ENCODE measurements at places on chromosomes 1 and 21.
A peak's percentile ranks its signal among the peaks of the same experiment; 100 is the strongest.

DNA sequence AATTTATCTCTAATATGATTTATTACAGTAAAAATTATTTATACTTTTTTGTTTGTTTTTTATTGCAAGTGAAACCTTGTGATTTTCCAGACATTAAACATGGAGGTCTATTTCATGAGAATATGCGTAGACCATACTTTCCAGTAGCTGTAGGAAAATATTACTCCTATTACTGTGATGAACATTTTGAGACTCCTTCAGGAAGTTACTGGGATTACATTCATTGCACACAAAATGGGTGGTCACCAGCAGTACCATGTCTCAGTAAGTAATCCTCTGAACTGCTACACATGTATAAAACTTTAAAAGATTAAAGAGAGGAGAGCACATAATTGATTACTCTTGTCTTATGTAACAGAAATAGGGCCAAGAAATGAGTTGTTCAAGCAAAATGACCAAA lies 4.5 kb downstream of the CFHR3 start:
- no peak for DNase-seq

DNA sequence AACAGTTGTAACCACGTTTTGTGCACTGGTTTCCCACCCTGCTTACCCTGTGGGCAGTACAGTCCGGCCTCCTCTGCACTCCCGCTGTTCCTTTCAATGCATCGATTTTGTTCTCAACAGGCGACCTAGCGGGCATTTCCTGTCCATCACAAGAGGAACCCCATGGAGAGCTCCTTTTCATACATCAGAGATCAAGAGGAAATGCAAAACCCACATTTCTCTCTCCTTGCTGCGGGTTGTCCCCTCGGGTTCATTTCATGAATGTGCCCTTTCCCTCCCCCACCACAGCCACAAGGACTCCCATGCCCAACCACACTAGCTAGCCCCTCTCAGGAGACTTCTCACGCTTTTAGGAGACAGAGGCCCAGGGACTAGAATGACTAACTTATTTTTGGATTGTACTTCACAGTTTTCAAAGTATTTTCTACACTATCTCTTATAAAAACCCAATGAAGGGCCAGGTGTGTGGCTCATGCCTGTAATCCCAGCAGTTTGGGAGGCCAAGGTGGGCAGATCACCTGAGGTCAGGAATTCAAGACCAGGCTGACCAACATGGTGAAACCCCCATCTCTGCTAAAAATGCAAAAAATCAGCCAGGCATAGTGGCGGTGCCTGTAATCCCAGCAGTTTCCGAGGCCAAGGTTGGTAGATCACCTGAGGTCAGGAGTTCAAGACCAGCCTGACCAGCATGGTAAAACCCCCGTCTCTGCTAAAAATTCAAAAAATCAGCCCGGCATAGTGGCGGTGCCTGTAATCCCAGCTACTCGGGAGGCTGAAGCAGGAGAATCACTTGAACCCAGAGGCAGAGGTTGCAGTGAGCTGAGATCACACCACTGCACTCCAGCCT lies 18.4 kb downstream of the ATP1A4 start:
- peak; percentile 18 for DNase-seq

GRCh38 chr21:17139696-17140095 lies 373.1 kb upstream of the CXADR start:
- peak; percentile 58 for DNase-seq

- no peak for DNase-seq
Measured at GRCh38 chr1:244012202-244012601, 38.9 kb upstream of the ZBTB18 start.

GRCh38 chr1:150807249-150808023 lies 624 bp downstream of the CTSK start:
- no peak for DNase-seq

DNA sequence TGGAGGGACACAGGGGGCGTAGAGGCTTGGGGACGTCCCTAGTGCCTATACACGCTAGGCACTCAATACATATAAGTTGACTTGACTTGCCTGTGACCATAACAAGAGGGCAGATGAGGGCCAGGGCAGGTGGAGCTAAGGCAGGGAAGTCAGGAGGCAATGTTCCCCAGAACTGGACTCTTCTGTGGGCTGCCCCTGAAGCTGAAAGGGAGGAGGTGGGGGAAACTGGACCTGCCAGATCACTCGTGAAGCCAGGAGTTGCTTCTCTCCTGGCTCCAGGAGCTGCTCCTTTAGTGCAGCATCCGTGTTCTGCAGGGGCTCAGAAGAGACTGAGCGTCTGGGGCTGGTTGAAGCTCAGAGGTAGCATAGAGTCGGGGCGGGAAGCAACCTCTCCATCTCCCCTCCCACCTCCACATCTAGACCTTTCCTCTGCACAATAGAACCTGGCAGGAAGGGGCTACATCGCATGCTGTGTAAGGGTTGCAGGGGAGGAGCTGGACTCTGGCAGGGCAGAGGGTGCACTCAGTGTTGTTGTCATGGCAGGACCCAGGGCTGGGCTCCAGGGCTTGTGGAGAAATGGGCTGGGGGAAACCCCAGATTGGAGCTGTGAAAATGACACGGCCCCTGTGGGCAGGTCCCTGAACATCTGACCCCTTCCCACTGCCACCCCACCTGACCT lies 2.9 kb upstream of the SEMA4A start:
- no peak for DNase-seq
